Activated CD4-positive, CD25-positive, alpha-beta regulatory T cell treated with anti-CD3 and anti-CD28 coated beads, Interleukin-2, amount 50 U/mL, for 16 hours (primary cell): ENCODE measurements at places on chromosomes 4 and X.

DNA sequence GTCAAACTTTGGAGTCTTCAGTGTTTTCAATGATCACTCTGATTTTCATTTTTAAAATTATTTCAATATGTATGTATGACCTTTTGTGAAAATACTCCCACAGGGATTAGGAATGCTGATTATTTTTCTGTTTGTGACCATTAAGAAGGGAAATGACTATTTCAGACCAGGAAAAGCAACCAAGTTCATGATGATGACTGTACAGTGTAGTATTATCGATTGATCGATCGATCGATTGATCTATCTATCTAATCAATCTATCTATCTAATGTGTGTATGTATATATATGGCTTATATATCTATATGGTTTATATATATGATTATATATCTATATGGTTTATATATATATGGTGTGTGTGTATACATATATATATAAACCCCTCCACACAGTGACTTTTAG, 131.5 kb upstream of the VEGFC start:
- DNase-seq = no peak

GRCh38 chr4:38846015-38846414, 10.6 kb downstream of the TLR6 start:
- DNase-seq = no peak

DNA sequence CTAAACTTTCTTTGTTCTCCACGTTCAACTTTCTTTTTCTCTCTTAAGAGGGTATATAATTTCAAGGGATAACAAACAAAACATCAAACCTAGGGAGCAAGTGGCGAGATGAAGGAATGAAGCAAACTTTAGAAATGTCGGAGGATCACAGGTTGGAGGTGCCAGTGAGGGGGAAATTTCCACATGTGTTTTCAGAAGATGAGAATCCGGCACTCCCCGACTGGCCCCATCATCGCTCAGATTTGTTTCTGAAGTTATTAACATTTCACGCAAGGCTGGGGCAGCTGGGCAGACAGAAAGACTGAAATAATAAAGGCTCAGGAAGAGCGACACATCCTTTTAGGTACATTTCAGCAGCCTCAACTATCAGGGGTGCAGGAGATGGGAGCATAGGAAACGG, 134.9 kb downstream of the SMIM20 start:
- no peak for DNase-seq

DNA sequence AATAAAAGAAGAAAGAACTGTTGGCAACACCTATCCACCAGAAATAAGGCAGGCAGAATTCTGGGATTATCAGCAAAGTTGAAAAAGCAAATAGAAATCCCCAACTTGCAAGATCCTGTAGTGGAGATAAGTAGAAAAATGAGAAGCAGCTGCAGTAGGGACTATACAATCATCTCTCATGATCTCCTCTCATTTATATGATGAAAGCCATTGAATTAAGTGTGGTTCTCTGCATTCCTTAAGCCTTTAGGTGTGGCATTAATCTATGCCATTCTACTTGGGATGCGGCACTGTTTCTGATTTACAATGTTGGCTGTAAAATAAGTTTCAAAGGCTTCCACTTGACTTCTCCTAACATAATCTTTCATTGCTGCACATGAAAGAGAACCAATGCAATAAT, 869.8 kb downstream of the TRAM1L1 start:
- no peak for DNase-seq

- DNase-seq = no peak
These were observed at the start of gene GABRQ for GRCh38 chrX:152637649-152638442. TSS of gene GABRQ (plus strand) at chrX:152637895. CDS start at chrX:152638203, 308 bp downstream.

DNA sequence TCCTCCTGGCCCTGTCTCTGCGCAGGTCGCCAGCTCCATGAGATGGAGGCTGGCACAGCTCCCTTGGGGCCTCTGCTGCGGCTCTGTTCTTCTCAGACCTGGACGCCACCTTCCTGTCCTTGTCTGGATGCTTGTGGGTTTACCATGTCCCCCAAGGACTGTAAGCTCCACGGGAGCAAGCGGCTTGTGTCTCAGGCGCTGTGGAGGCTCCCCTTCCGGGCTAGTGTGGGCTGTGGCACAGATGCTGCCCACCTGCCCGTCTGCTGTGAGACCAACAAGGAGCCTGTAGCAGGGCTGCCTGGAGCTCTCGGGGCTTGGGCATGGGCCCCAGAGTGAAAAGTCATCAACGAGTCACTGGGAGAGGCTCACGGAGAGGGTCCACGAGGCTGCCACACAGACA, 25.2 kb downstream of the NAT8L start:
- no peak for DNase-seq

GRCh38 chrX:102138064-102138463, 4.2 kb downstream of the TCEAL6 start:
- no peak for DNase-seq

- no peak for DNase-seq
These were observed 258.5 kb upstream of the SLIT2 start for GRCh38 chr4:19993242-19993641.

- DNase-seq = no peak
These were observed 264.6 kb upstream of the CLNK start for GRCh38 chr4:10949039-10949733.

DNA sequence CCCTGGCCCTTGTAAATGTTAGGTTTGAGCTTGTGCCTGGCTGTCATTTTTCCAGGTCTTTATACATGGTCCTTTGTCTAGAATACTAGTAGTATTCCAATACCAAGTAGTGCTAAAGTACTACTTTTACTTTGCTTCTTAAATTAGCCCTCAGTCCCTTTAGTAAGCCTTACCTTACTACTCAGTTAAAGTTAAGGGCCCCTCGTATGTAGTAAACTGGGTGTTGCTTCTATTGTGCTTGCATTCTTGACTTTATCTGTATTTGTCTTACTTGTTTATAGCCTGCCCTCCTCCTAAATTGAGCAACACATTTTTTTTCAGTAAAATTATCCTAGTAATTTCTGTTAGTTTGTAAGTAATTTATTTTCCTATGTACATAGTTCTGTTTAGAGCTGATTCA, 25.2 kb downstream of the CLCN3 start:
- DNase-seq = no peak

GRCh38 chr4:109319156-109319555, 16.7 kb upstream of the COL25A1 start:
- DNase-seq = no peak

DNA sequence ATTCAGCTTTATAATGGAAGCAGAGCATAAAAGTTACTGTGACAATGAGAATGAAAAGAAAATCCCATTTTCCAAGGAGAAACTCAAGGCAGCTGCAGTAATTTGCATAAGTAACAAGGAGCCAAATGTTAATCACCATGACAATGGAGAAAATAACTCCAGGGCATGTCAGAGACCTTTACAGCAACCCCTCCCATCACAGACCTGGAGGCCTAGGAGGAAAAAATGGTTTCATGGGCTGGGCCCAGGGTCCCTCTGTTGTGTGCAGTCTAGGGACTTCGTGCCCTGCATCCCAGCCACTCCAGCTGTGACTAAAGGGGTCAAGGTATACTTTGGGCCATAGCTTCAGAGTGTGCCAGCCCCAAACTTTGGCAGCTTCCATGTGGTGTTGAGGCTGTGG, 223.5 kb downstream of the NPFFR2 start:
- DNase-seq = no peak

GRCh38 chr4:147195386-147195785, 249.7 kb upstream of the TTC29 start:
- DNase-seq = no peak

DNA sequence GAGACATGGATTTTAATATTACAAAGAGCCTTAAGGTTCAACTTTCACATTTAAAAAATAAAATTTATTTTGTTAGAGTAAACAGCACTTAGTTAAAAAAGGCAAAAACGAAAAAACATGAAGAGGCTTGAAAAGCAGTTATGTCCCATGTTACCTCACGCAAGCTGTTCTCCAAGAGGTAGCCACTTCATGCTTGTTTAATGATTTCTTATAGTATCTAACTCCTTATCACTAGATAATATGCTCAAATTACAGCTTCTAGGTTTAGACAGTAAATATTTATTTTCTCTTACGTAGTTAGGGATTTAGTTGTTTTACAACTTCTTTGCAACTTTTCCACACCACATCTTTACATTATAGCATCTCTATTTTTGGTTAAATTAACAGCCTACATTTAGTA, 27.8 kb upstream of the TMPRSS11D start:
- DNase-seq = no peak

DNA sequence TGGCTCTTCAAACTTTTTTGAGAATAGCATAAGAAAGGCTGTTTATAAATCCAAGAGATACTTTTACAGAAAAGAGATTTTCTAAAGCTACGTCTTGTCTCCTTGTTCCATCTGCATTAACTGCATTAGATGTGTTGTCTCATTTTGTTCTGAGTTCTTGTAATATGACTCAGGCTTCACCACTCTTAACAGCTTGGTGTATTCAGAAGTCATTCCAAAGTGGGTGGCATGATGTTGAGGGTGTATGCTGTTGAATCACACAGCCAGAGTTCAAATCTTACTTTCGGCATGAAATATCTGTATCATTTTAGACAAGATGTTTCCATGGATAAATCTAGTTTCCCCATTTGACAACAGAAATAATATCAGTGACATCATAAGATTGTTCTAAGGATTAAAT, 30.1 kb downstream of the SYTL5 start:
- no peak for DNase-seq

DNA sequence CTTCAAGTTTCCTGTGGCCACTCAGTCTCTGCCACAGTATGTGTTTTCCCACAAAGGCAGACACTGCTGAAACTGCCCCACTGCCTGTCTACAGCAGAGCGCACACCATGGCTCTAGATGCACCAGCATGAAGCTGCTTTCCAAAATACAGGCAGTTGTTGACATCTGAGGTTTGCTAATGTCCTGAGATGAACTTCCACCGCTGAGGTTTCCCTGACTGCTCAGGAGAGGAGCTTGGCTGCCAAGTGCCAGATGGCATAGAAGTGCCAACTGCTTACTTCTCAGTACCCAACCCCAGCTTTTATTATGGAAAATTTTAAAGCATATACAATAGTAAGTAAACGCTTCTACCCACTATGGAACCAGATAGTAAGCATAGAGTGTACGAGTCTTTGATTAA, 61.0 kb upstream of the EXOC1L start:
- DNase-seq = no peak

- no peak for DNase-seq
These were observed 101.4 kb downstream of the WWC2 start for GRCh38 chr4:183200453-183200852.

DNA sequence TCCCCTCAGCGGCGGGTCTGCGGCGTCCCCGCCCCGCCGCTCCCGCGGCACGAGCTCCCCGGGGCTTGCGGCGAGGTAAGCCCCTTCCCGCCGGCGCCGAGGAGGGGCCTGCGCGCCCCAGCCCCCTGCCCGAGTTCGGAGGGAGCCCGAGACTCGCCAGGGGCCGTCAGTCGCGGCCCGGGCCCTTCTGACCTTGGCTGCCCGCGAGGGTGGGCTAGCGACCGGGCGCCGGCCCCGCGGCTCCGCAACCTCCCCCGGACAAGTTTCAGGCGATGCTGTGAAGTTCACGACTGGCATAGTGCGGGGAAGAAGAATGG, 554 bp downstream of the CDKL5 start:
- DNase-seq = no peak

GRCh38 chr4:88953400-88953799, 103.6 kb downstream of the FAM13A start:
- no peak for DNase-seq

DNA sequence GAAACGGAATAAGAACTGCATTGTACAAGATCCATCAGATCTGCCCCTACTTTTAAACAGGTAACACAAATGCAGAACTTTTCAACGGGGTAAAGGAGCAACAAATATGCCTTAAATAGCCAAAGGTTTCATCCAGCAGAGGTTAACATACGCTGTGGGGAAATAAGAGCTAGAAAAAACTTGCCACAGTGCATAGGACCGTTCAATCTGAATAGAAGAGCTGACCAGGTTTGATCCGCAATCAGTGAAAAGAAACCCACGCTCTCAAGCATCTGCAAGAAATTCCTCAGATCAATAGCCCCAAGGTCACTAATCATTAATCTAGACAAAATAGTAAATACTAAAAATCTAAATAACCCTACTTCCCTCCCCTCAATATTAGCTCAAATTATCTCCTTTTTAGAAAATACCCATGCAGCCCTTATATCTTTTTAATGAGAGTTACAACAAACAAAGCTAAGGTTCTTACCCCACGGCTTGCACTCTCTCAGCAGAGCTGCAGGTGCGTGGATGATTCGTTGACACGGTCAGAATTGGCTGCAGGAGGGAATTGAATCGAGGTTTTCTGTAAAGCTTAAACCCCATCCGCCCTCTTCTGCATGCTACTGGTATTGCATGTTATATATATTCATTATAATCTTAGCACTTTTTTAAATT, at the start of gene TLR10:
Gene TLR10, minus strand, starts transcription at position 539 of the 657 bp plus-strand sequence. CDS start 7,400 bp downstream, outside the sequence.
- no peak for DNase-seq

DNA sequence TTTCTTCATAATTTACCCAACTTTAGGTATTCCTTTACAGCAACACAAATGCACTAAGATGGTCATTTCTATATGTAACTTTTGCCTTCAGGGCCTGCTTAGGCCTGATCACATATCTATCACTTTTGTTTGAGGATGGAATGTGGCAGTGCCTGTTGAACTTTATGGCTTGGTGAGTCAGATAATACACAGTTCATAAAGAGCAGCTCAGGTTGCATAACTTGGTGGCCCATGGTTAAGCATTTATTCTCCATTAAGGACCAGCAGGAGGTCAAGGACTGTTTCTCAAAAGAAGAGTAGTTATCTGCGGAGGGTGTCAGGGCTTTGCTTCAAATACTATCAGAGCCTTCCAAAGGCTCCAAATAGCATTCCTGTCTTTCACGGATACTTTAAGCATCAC, 124.1 kb upstream of the PDHA2 start:
- DNase-seq = no peak

DNA sequence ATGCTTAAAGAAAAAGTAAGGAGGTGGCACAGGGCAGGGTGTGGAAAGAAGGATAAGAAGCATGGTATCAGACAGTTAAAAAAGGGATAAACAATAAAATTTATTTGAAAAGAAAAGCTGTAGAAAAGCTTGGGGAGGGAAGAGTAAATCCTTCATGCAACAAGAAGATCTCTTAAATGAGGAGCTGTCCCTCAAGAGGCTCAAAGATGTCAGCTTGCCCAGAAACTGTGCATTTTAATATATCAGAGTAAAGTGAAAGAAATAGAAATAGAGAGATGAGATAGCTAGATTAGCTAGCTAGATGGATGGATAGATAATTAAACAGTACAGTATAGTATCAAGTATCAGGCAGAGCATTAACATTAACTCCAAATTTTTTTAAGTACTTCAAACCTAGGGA, 170.3 kb downstream of the LDB2 start:
- DNase-seq = no peak

- DNase-seq = no peak
These were observed 470.4 kb upstream of the GALNT7 start for GRCh38 chr4:172698256-172698655.
